Camera-type eye (tissue), 1 donor: ENCODE measurements at places on chromosomes 6 and 20. TPM values are rescaled to one million over a fixed set of nuclear protein-coding genes. Genes with fewer than 3 reads are reported as not detected.

The BTN1A1 gene
- total RNA-seq, result not detected

The RNF217 gene
- total RNA-seq, result 24.9 TPM

The TSHZ2 gene
- 14.7 TPM for total RNA-seq

The BHLHE23 gene
- 4.7 TPM for total RNA-seq

The TMC2 gene
- total RNA-seq, result not detected

The PTPRK gene
- 107 TPM for total RNA-seq

The TAAR1 gene
- total RNA-seq, result not detected

The B3GAT2 gene
- 15.0 TPM for total RNA-seq

The TRIM40 gene
- total RNA-seq, result not detected

The PREX1 gene
- total RNA-seq, result 60.2 TPM

The FRK gene
- total RNA-seq, result 2.3 TPM

The OPN5 gene
- total RNA-seq, result 0.33 TPM

The NKX2-2 gene
- not detected for total RNA-seq

The COL9A1 gene
- total RNA-seq, result 74.7 TPM

The PAK5 gene
- 12.2 TPM for total RNA-seq

The DEFB121 gene
- not detected for total RNA-seq

The TREML4 gene
- total RNA-seq, result not detected

The TCP11 gene
- 0.99 TPM for total RNA-seq

The SIGLEC1 gene
- 3.1 TPM for total RNA-seq

The SLC4A11 gene
- total RNA-seq, result 1.8 TPM

The SIRPD gene
- not detected for total RNA-seq

The MCM9 gene
- 28.5 TPM for total RNA-seq

The MTFR2 gene
- 1.1 TPM for total RNA-seq

The CD109 gene
- 17.0 TPM for total RNA-seq

The LBP gene
- not detected for total RNA-seq

The MICB gene
- 2.8 TPM for total RNA-seq

The RSPH4A gene
- 2.8 TPM for total RNA-seq

The RTEL1 gene
- 51.3 TPM for total RNA-seq

The C6orf58 gene
- not detected for total RNA-seq

The CASS4 gene
- 1.4 TPM for total RNA-seq

The AKAP7 gene
- 26.6 TPM for total RNA-seq

The SYNDIG1 gene
- total RNA-seq, result 17.6 TPM

The KHDC1 gene
- total RNA-seq, result 5.5 TPM

The OTOR gene
- total RNA-seq, result not detected

The TOX2 gene
- 3.3 TPM for total RNA-seq

The PRL gene
- 0.99 TPM for total RNA-seq

The DZANK1 gene
- total RNA-seq, result 4.0 TPM

The MUC22 gene
- total RNA-seq, result 0.11 TPM

The VSX1 gene
- total RNA-seq, result 131 TPM

The RHAG gene
- total RNA-seq, result 3.5 TPM

The TNNC2 gene
- total RNA-seq, result 93.6 TPM

The VEGFA gene
- total RNA-seq, result 262 TPM

The ENPP5 gene
- 8.9 TPM for total RNA-seq

The C20orf141 gene
- not detected for total RNA-seq

The OR2H1 gene
- total RNA-seq, result not detected

The TMEM244 gene
- total RNA-seq, result 40.6 TPM

The CTCFL gene
- 0.27 TPM for total RNA-seq

The RAE1 gene
- 38.9 TPM for total RNA-seq

The ARMH2 gene
- total RNA-seq, result not detected

The TAGAP gene
- total RNA-seq, result 1.4 TPM

The RSPO3 gene
- 9.5 TPM for total RNA-seq
